ENCODE measurements at places on chromosomes 6 and 20.

- DNase-seq = no peak
Measured at GRCh38 chr6:82246802-82247504, 591 bp downstream of the IBTK start.

- DNase-seq = peak; percentile 49
Measured at GRCh38 chr20:32155017-32155981, 45.8 kb downstream of the TM9SF4 start.

DNA sequence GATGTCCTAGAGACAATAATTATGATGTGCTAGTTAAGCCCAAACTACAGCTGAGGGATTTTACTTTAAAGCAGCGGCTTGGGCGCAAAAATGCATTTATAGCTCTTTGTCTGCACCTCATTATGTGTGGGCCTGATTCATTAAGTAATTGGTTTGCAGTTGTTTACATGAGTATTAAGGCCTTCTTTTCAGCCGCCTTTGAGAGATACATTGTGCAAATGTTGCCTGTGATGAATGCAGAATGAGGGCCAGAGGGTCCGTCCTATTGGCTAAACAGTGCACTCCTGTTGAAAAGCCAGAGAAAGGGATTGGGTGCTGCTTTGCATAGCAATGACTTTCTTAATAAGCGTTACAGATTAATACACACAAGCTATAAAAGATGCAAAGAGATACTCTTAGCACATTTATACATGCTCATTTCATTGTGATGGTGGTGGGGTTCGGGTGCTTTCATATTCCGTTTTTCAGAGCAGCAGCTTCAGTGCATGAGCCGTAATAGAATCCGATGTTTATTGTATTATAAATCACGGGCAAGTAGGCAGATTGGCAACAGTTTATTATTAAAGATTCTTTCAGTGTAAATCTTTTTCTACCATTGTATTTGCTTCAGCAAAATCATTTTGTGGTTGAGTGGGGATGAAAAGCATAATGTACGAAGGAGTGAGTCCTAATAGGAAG, 68.2 kb upstream of the XRN2 start:
- no peak for DNase-seq

DNA sequence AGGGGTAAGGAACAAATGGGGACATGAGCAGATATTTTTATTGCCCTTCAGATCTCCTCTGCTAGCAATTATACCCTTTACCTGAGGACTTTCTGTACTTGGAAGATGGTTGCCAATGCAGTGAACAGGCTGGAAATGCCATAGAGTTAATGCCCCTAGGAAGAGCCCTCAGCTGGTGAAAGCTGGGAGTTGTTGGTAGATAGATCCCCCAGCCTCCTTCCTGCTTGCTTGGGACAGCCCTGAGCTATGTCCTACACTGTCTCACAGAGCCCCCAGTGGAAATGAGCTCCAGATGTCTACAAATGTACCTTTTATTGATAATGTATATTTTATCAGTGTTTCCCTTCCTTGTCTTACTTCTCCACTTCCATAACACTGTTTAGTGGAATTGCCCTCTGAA, 87.6 kb upstream of the PAK5 start:
- DNase-seq = no peak

- DNase-seq = no peak
Measured at GRCh38 chr6:72691249-72691648, 69.4 kb downstream of the KCNQ5 start.

DNA sequence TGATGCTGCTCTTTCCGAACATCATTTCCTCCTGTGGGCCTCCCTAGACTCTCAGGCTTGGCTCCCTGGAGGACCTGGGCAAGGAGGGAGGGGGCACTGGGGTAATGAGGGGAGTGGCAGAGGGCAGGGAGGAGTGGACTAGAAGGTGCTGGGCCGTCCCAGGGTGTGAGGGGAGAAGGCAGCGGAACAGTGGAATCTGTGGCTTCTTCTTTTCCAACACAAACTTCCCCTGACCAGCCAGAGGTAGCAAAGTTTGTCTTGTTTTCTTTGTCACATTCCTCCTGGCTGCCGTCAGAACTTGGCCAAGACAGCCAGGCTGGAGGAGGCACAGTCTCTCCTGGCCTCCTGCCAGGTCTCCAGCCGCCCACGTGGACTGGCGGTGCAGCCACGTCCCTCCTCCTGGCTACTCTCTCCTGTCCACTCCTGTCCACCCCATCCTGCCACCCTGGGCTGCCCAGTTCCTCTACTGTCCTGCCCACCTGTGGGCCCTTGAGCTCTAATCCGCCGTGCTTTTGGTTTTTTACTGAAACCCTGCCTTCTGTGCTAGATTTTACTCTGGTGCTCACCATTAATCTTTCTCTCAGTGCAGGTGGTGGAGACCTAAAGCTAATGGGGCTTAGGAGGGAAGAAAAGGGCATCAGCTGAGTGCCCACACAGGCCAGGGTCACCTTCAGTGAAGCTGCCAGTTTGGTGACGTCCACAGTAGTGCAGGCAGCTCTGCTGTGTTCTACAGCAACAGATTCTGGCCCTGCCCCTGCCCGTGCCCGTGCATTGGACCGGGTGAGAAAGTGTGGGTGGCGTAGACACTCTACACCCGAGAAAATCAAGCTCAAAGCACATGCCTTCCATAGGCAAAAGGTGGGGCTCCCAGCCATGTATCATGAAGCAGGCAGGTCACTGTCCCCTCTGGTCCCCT, 2.8 kb upstream of the CDSN start:
- no peak for DNase-seq

GRCh38 chr6:44999066-44999465, 329.1 kb upstream of the RUNX2 start:
- no peak for DNase-seq

DNA sequence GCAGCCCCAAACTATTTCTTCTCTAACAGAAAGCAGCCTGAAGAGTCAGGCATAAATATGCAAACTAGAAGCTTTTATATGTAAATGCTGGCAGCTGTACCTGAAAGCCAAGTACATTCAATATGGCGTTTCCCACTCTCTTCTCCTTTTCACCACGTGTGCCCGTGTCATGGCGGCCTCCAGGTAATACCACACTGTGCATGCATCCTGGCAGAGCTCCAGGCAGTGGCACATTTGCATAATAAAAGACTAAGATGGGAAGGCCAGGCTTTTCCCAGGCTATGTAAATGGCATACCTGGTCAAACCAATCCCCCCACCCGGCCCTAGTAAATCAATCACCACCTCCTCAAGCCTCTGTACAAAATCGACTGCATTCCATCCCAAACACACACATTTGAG, 120.6 kb downstream of the MMUT start:
- no peak for DNase-seq

GRCh38 chr6:149059557-149059956, 258.0 kb upstream of the TAB2 start:
- no peak for DNase-seq

DNA sequence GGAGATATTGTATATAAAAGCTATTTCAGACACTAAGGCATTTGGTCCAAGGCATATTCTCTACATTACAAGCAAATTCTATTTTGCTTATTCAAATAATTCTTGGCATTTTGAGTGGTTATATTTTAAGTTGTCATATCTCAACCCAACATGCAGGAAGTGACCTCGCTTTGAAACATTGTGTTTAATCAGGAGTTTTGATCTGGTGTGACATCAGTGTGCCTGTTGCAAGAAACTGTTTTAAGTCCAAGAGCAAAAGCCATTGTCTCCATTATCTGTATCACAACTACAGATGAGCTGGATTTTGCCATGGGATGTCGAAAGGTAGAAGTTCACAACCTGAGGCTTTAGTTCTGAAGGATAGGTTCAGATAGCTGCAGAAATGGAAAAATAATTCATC, 509.9 kb upstream of the ID4 start:
- no peak for DNase-seq

- DNase-seq = no peak
Measured at GRCh38 chr20:21322083-21322710, 19.1 kb downstream of the XRN2 start.

- DNase-seq = no peak
Measured at GRCh38 chr6:53048431-53049195, 16.6 kb upstream of the FBXO9 start.

GRCh38 chr6:16659466-16660156, 101.6 kb downstream of the ATXN1 start:
- DNase-seq = no peak

GRCh38 chr20:32614303-32614702, 29.2 kb upstream of the NOL4L start:
- no peak for DNase-seq

DNA sequence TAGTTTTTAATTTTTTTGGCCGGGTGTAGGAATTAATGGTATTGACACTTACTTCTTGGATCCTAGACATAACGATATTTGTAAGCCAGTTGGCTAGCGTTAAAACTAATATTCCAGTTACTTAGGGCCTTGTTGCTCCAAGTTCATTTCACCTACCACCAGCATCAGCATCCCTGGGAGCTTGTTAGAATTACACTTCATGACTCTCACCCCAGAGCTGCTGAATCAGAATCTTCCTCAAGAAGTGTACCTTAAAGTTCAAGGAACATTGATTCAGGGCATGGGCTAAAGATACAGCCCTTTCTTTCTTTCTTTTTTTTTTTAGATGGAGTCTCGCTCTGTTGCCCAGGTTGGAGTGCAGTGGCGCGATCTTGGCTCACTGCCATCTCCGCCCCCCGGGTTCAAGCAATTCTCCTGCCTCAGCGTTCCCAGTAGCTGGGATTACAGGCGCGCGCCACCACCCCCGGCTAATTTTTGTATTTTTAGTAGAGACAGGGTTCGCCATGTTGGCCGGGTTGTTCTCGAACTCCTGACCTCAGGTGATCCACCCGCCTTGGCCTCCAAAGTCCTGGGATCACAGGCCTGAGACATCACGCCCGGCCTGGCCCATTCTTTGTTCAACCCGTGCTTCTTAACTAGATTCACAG, 1.1 kb downstream of the SLX4IP start:
- DNase-seq = no peak

GRCh38 chr6:11978169-11978987, 33.7 kb upstream of the HIVEP1 start:
- DNase-seq = no peak
